M059J (cell line): ENCODE measurements at places on chromosomes 11 and 22. TPM values are rescaled to one million over a fixed set of nuclear protein-coding genes. Genes with fewer than 3 reads are reported as not detected.
A peak's percentile ranks its signal among the peaks of the same experiment; 100 is the strongest.

DNA sequence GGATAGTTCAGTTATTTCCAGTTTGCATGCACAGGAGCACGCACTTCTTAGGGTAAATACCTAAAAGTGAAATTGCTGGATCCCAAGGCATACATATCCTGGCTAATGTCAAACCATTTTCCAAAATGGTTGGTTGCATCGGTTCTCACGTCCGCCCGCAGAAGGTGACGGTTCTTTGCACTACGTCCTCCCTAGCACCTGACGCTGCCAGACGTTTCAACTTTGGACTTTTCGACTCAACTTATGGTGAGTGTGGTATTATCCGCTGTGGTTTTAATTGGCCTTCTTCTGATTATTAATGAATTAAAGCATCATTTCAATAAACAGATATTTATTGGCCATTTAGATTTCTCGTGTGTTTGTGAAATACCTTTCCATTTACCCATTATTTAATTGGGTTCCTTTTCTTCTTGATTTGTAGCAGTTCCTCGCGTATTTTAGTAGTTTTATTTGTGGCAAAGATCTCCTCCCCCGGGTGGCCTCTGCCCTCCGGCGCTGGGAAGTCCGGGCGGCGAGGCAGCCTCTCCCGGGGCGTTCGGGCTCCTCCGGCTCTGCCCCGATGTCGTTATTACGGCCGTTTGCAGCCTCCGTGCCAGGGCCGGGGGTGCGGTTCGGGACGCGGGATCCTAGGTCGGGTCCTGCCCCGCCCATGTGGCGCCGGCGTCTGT, at the start of gene JHY:
Gene JHY (plus strand): TSS at position 571 of the 668 bp plus-strand sequence. CDS start 3,091 bp downstream, outside the sequence.
- peak; percentile 57 for DNase-seq

DNA sequence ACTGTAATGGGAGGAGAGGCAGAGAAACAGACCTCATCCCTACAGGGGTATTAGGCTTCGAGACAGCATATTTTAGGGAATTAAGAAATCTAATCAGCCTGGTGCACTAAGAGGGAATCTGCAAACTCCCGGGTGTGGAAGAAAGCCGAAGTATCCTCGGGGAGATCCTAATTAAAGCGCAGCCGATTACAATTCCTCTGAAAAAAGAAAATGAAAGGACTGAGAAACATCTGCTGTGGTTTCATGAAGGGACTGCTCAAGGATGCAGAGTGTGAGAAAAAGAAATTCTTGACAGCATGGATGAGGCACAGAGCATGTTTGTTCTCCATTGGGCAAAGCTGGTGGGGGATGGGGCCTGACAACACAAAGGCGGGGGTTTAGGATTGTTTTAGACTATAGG, 290.0 kb upstream of the LARGE1 start:
- no peak for DNase-seq

DNA sequence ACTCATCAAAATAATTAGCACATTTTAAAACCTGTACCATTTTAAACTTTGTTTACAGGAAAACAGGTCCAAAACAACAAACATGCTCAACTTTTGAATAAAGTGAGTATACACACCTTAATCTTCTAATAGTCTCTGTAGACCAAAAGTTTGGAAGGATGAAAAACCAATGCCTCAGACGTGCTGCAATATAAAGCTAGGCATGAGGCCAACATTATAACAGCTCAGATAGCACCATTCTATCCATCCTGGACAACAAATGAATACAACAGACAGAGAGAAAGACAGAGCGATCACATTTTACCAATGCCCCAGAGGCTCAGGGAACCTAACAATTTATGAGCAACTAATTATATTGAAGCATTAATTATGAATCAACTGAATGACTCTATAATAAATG, 77.0 kb downstream of the PAK1 start:
- DNase-seq = no peak

DNA sequence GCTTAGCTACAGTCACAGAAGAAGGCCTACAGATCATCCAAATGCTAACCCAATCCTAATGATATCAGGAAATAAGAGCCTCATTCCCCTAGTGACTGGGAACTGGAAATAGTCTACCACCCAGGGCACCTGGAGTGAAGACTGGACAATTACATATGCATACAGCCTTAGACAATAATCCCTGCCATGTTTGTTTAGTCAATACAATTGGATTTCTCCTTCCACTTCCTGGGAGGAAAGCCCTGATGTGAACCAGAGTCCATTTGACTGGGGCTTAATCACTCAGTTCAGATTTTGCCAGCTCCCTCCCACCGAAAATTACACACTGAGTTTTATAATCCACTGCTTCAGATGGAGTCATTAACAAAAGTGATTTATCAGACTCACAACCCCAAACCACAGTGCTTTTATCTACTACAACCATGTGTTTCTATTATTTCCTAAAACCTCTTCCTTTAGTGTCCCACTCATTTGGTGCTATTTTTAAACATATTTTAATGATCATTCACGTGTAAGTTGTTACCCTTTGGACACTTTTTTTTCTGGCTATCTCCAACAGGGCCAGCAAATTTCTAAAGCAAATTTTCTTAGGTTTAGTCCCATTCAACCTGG, 29.9 kb downstream of the CWF19L2 start:
- no peak for DNase-seq

DNA sequence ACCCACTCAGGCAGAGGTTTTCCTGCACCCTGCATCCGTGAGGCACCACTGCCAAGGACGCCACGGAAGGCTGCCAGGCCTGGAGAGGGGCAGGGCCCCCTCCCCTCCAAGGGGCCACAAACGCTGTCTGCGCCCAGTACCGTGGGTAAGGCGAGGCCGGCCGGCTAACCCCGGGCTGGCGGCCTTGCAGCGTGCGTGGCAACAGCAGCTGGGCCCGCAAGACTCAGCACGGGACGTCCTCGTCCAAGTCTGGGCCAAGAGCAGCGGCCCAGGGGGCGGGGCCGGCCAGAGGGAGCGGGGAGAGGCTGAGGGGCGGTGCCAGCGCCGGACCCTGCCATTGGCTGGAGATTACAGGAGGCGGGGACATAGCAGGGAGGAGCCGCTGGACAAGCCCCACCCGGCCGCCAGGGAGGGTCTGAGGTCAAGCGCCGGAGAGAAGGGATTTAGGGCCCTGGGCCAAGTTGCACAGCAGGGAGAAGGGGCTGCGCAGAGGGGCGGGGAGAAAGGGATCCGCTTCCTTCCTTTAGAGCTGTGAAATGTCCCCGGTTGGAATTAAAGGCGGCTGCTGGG, 16.0 kb downstream of the SLC43A1 start:
- DNase-seq = peak; percentile 85

- no peak for DNase-seq
Observed at GRCh38 chr11:37072538-37073055, 474.6 kb upstream of the RAG2 start.

GRCh38 chr11:92297567-92298553, 73.2 kb downstream of the FAT3 start:
- no peak for DNase-seq

DNA sequence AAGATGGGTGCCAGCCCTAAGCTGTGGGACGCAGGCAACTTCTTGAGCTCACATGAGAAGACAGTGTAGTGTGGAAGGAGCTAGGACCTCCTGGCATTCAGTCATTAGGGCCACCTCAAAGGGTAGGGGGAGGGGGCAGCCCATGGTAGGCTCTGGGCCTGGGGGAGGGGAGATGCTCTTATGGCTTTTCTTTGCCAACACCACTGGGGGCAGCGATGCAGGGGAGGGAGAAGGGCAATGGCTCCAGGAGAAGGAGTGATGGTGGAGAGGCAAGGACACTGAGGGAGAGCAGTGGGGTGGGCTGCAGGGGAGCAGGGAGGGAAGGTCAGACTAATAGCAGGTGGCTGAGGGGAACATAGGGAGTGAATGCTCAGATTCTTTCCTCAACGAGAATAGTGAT, 63.3 kb upstream of the SUSD2 start:
- DNase-seq = no peak

GRCh38 chr22:46293577-46294260, 3.0 kb upstream of the GTSE1 start:
- no peak for DNase-seq

DNA sequence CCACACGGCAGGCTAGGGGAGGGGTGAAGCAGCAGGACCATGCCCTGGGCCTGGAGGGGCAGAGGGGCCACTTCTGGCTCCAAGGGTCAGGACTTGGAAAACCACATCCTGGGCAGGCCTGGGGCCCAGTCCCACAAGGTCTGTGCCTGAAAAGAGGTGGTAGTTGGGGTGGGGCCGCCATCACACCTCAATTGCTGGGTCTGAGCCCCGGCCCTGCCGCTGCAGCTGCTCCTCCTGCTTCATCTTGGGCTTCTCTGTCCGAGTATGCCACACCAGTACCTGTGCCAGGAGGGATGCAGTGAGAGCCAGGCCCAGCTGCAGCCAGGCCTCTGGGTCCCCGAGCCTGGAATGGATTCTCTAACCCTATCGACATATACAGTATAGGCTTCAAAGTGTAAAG, 2.5 kb downstream of the ROM1 start:
- DNase-seq = no peak

- peak; percentile 38 for DNase-seq
Observed at GRCh38 chr11:47411884-47412746, 3.7 kb downstream of the SLC39A13 start.

OR51B5 gene
- not detected in 2 replicates for total RNA-seq

C11orf42 gene
- total RNA-seq = not detected in 2 replicates

SMIM38 gene
- total RNA-seq = not detected in 2 replicates

C1QTNF4 gene
- total RNA-seq = 0.10 TPM in 1 of 2 replicates, not detected in the other

YAP1 gene
- 61.6 and 79.6 TPM in 2 replicates for total RNA-seq

TPCN2 gene
- 3.0 and 4.0 TPM in 2 replicates for total RNA-seq

FKBP2 gene
- 100 and 104 TPM in 2 replicates for total RNA-seq

CHADL gene
- not detected in 2 replicates for total RNA-seq
